ENCODE measurements at places on chromosomes 7 and 10. TPM values are rescaled to one million over a fixed set of nuclear protein-coding genes. Genes with fewer than 3 reads are reported as not detected.

The CHAT gene
- not detected for total RNA-seq

The SPDYE3 gene
- not detected for total RNA-seq

The SFTPD gene
- not detected for total RNA-seq

The MKX gene
- total RNA-seq: 0.05 TPM

The DNAJB12 gene
- total RNA-seq: 35.9 TPM

The GTF2IRD1 gene
- total RNA-seq: 16.1 TPM

The POLR2J3 gene
- total RNA-seq: 46.6 TPM

The CACNB2 gene
- total RNA-seq: 0.13 TPM

The ZDHHC6 gene
- 15.8 TPM for total RNA-seq

The RAMP3 gene
- total RNA-seq: not detected

The NRF1 gene
- total RNA-seq: 14.3 TPM

The HOXA13 gene
- total RNA-seq: 0.11 TPM

The CALCR gene
- not detected for total RNA-seq

The STK31 gene
- 0.29 TPM for total RNA-seq

The HIBADH gene
- total RNA-seq: 74.3 TPM

The METTL27 gene
- 19.9 TPM for total RNA-seq

The IKZF5 gene
- total RNA-seq: 3.3 TPM

The IL6 gene
- total RNA-seq: 4.3 TPM

The TCTN3 gene
- 18.7 TPM for total RNA-seq

The SEC31B gene
- 4.7 TPM for total RNA-seq

The GRID1 gene
- total RNA-seq: 0.04 TPM

The HILPDA gene
- total RNA-seq: 10.9 TPM

The GIMAP4 gene
- total RNA-seq: 0.15 TPM

The RBP3 gene
- total RNA-seq: not detected

The HOXA11 gene
- 1.2 TPM for total RNA-seq

The ADRB1 gene
- 1.1 TPM for total RNA-seq

The SPDYE16 gene
- total RNA-seq: 0.08 TPM

The C10orf67 gene
- not detected for total RNA-seq

The PIP gene
- total RNA-seq: not detected

The CPN1 gene
- 8.6 TPM for total RNA-seq

The PANK1 gene
- total RNA-seq: 1.9 TPM

The CCDC3 gene
- 0.50 TPM for total RNA-seq

The CYP17A1 gene
- total RNA-seq: not detected

The ITPRID1 gene
- not detected for total RNA-seq

The GNG11 gene
- 13.0 TPM for total RNA-seq

The LEP gene
- not detected for total RNA-seq

All from A375 (cell line).